GOT3 (cell line): ENCODE measurements at places on chromosomes 4 and X.

- no peak for DNase-seq
Measured at GRCh38 chr4:142509881-142510280, 336.2 kb downstream of the INPP4B start.

DNA sequence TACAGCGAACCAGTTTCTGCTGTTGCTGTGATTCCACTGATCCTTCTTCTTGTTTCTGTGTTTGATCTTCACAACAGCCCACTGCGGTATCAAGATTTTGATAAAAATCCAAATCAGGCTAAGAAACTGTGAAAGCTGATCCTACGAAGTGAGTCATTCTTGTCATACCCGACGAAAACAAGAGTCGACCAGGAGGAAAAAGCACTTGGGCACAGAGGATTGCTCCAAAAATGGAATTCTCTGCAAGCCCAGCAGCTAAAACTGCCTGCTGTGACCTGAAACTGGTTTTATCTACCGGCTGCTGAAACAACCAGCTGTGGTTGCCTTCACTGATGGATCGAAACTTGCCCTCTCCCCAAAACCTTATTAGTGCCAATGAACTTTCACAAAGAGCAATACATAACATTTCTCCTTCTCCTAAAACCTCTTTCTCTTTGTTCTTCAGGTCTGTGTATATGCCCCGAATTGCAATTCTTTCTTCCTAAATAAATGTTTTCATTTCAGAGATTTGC, 607.0 kb upstream of the PRKX start:
- no peak for DNase-seq

DNA sequence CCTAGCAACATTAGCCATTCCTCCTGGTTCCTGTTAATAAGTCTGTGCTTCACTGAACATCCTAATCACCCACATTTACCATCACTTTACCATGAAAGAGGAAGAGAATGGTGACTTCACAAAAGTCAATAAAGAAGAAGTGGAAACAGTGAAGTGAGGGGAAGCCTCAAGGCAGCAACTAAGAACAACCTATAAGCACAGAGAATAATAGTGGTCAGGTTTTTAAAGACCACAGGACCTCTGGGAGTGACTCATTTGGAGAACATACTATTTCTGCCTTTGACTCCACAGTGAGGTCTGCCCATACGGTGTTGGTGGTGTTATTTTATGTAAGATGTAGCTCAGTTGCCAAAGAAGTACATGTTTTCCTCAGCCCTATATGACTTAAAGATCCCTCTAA, 86.0 kb upstream of the TET2 start:
- DNase-seq: no peak

DNA sequence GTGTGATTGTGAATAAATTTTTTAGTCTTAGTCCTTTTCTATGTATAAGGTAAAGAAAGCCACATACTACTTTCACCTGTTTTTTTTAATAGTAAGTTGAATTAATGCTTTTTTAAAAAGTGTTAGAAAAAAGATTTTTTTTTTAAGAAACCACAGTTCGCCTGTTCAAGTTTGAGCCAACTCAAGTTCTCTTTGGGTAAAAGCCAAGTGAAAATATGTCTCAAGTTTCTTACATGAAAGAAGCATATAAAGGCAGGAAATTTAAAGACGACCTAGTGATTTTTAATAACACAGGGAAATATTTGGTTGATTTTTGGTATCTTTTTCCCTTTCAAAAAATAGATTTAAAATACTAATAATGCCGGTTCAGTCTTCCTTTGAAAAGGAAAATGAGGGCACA, 369.9 kb upstream of the NR3C2 start:
- no peak for DNase-seq

DNA sequence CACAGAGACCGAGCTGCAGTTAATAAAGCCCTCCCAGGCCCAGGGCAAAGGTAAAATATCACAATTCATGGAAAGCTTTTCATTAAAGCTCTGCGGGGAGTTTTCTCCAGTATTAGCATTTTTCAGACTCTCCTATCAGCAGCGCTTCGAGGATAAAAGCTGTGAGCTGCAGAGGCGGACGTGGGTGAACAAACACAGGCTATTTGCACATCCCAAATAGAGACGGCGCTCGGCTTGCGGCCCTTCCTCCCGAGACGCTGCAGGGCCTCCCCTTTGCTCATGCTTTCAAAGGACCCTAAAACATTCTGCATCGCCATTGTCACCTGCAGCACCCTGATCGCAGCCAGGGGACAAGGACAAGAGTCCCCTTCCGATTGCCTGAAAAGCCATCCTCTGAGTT, 97.3 kb downstream of the SORCS2 start:
- DNase-seq: no peak

DNA sequence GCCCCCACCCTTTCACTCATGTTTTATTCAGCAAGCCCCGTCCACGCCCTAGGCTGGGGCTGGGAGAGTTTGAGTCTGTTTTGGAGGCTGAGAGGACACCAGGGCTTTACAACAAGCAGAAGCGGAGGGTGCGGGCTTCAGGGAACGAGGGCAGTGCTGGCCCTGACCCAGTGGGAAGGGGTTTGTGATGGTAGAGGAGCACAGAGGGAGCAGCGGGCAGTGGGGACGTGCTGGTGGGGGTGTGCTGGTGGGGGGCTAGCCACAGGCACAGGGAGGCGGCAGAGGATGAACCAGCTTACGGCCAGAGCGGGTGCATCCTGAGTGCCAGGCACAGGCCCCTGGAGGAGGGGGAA, 26.4 kb downstream of the NSG1 start:
- no peak for DNase-seq
